PC-3 (cell line): ENCODE measurements at places on chromosomes 12 and 14. TPM values are rescaled to one million over a fixed set of nuclear protein-coding genes. Genes with fewer than 3 reads are reported as not detected.
A peak's percentile ranks its signal among the peaks of the same experiment; 100 is the strongest.

- no peak for DNase-seq
Measured at GRCh38 chr14:20603813-20604690, 12.9 kb upstream of the RNASE12 start.

DNA sequence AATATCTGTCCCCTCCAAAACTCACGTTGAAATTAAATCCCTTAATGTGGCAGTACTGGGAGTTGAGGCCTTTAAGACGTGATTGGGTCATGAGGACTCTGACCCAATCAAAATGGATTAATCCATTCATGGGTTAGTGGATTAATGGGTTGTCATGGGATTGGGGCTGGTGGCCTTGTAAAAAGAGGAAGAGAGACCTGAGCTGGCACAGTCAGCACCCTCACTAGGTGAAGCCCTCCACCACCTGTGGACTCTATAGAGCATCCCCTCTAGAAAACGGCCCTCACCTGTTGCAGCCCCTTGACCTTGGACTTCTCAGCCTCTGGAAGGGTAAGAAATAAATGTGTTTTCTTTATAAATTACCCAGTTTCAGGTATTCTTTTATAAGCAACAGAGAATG is 53.0 kb downstream of the SPRING1 start:
- DNase-seq: no peak

- peak; percentile 70 for DNase-seq
Measured at GRCh38 chr14:24036169-24036962, 15.4 kb upstream of the CARMIL3 start.

- DNase-seq: no peak
Measured at GRCh38 chr12:7498809-7499208, 4.8 kb downstream of the CD163 start.

GRCh38 chr12:17016116-17016864 is 410.3 kb upstream of the LMO3 start:
- DNase-seq: peak; percentile 80

- DNase-seq: peak; percentile 99
Measured at GRCh38 chr14:51539571-51540037, 112.1 kb upstream of the FRMD6 start.

GRCh38 chr12:6333029-6333428 is 8.8 kb downstream of the TNFRSF1A start:
- DNase-seq: no peak

DNA sequence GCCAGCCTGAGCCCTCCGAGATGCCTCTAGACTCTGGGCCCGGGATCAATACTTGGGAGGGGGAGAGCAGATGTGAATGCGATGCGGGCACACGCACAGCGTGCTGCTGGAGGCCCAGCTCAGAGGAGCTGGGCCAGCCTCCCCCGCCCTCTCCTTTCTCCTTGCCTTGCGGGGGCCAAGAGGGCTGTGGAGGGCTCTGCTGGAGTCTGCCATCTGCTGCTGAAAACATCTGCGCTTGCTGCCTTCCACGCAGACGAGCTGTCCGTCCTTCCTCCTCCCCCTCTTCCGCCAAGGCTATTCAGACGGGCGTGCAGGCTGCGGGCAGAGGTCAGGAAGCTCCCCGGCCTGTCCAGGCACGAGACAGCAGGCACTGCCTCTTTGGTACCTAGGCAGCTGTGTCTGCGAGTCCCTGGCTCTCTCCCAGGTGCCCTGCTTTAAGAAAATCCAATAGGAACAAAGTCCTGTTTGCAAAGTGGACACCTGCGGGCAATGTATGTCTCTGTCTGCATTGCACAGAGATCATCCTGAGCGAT is 75.2 kb downstream of the SPRING1 start:
- DNase-seq: no peak

The DNAH10 gene
- 0.15 and 0.17 TPM in 2 replicates for total RNA-seq

The RPL10L gene
- not detected in 2 replicates for total RNA-seq

The ETFBKMT gene
- total RNA-seq: 0.52 and 0.58 TPM in 2 replicates

The NFE2 gene
- total RNA-seq: 0.26 and 0.40 TPM in 2 replicates
